ENCODE measurements at places on chromosomes 11 and 22.

- no peak for DNase-seq
Observed at GRCh38 chr11:1211838-1212237, 11.0 kb upstream of the MUC5B start.

- no peak for DNase-seq
Observed at GRCh38 chr11:96052921-96053651, 129.2 kb upstream of the MTMR2 start.

DNA sequence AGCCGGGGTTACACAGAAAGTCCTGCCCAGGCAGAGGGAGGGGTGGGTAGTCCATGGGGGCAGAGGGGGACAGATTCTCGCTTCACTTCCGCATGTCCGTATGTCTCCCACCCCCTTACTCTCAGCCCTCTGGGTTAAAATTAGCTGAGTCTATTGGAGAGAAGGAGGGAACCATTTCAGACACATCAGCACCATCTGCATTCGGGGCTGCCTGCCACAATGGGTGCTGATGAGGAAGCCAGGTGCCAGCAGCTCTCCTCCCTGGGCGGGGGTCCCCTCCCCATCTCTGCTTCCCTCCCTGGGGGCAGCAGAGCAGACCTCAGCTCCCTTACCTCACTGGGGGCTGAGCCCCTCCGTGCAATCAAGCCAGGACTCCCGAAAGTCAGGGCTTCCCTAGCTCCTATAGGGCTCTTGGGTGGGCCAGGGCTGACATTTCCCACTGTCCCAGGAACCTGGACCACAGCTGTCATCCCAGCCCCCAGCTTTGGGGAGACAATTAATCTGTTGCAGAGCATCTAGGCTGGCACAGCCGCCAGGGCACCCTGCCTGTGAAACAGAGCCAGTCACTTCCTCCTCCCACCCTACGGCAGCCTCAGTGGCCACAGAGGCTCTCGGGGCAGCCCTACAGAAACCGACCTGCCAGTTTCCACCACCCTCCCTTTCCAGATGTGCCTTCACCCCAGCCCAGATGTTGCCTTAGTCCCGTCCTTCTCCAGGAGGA lies 67.3 kb downstream of the PDE2A start:
- no peak for DNase-seq

DNA sequence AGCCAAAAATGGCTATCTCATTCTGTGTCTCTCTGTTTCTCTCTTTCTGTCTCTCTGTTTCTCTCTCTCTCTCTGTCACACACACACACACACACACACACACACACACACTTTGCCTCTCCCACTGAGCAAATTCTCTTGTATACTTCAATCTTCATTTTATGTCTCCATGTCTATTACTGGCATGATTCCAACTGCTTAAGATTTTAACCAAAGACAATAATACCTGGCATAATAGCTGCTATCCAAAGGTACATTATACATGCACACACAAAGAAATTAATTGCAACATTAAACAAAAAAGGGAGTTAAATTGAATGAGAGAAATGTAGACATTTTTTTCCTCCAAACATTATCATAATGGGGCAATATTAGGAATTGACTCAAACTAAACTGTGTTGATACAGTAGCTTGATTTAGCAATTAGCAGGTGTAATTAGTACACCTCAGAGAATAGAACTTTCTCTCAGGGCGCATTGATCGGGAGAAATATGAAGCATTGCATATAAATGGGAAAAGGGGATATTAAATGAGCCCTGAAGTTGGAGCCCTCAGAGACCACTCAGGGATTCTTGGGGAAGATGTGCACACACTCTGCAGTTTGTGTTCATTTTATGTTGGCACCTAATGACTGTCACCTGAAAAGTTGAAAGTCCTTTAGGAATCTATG lies 17.4 kb upstream of the SLC1A2 start:
- DNase-seq: no peak

- no peak for DNase-seq
Observed at GRCh38 chr11:81036168-81036870, 1595.5 kb upstream of the TENM4 start.

- DNase-seq: no peak
Observed at GRCh38 chr11:33974804-33975203, 76.7 kb upstream of the CAPRIN1 start.

- DNase-seq: no peak
Observed at GRCh38 chr11:73193251-73194033, 24.6 kb upstream of the P2RY2 start.

- DNase-seq: no peak
Observed at GRCh38 chr11:120259988-120260565, 20.1 kb downstream of the POU2F3 start.

DNA sequence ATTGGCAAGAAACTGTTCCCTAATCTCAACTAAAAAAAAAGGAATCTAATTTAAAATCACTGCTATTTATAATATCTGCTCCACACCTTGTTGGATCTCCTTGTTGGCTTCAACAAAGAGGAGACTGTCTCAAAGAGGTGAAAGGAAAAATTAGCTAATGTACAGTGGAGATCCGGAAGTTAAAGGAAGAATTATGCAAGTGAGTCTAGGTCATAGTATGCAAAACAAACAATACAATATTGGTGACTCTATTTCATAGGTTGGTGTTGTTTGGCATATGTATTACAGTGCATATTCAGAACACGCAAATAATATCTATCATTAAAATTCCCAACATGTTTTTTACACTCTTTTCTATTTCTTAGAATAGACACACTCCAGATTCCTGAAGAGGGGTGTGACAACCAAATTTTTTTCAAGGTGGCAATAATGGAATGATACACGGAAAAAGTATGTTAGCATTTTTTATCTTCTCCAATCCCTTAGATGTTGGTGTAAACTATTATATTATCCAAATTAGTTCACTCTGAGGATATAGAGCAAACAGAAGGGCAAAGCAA lies 685.3 kb downstream of the KCNA4 start:
- no peak for DNase-seq

DNA sequence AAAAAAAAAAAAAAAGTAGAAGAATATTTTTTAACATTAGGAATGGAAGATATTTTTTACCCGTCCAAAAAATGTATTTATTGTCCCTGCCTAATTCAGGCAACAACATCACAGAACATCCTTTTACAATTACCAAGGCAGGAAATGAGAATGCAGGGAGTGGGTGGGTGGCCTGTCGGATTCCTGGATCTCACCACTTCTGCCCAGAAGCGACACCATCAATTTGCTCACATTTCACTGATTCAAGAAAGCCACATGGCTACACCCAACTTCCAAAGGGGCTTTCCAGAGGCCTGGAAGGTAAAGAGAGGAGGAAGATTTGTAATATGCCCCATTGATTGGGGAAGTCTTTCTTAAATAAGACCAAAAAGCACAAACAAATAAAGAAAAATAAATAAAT lies 93.8 kb upstream of the CLPB start:
- DNase-seq: no peak

GRCh38 chr11:20056950-20057943 lies 103.0 kb downstream of the DBX1 start:
- no peak for DNase-seq

DNA sequence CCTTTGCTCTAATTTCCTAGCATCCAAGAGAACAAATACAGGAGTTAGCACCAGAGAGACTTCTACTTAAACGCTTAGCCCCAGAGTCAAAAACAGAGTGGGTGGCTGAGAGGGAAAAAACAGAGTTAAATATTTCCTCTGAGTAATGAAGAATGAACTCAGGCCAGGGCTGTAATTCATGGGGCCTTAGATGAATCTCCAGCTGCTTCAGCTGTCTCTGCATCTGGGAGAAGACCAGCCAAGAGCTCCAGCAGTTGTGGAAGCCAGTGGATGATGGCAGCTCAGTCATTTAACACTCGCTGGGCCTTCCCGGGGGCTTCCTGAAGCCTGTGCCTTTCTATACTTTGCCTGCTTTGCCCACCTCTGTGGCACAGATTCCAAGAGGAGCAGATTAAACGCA lies 5.7 kb upstream of the ADAMTS15 start:
- DNase-seq: no peak

DNA sequence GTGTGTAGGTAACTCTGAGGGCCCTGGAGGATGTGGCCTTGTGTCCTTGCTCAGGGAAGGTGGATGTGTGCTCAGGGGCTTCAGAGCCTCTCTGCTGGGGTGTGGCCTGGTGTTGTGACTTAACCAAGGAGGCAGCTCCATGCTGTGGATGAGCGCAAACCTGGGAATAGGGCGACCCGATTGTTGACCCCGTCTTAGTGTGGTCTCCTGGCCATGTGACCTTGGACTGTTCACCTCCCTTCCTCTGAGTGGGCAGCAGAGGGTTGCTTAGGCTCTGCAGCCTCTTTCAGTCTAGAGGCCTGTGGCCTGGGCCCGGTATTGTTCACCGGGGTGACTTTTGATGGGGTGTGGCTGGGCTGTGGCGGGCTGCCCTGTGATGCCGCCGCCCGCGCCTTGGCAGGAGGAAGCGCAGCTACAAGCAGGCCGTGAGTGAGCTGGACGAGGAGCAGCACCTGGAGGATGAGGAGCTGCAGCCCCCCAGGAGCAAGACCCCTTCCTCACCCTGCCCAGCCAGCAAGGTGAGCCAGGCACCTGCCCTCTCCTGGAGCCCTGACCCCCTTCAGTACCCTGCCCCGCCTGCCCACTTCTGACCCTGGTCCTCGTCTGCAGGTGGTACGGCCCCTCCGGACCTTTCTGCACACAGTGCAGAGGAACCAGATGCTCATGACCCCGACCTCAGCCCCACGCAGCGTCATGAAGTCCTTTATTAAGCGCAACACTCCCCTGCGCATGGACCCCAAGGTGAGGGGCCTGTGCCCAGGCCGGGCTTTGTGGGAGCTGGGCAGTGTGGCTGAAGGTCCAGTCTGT lies 16.7 kb downstream of the INCENP start:
- DNase-seq: no peak

GRCh38 chr11:71566081-71566620 lies 788 bp downstream of the KRTAP5-10 start:
- no peak for DNase-seq

DNA sequence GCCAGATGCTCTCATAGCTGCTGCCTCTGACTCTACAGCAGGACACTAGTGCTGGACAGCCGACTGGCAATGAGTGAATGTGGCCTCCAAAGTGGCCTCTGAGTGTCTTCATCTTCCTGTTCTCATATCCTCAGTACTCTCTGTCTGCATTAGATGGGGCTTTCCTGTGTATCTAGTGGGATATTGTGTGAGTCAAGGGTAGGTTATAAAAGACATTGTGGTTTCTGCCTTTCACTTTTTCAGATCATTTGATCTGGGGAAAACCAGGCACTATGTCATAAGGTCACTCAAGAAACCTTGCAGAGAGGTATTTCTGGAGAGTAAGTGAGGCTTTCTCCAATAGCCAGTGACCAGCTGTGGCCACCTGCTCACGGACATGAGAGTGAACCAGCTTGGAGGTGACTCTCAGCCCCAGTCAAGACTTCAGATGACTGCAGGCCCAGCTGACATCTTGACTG lies 333.6 kb upstream of the NCAM1 start:
- no peak for DNase-seq

DNA sequence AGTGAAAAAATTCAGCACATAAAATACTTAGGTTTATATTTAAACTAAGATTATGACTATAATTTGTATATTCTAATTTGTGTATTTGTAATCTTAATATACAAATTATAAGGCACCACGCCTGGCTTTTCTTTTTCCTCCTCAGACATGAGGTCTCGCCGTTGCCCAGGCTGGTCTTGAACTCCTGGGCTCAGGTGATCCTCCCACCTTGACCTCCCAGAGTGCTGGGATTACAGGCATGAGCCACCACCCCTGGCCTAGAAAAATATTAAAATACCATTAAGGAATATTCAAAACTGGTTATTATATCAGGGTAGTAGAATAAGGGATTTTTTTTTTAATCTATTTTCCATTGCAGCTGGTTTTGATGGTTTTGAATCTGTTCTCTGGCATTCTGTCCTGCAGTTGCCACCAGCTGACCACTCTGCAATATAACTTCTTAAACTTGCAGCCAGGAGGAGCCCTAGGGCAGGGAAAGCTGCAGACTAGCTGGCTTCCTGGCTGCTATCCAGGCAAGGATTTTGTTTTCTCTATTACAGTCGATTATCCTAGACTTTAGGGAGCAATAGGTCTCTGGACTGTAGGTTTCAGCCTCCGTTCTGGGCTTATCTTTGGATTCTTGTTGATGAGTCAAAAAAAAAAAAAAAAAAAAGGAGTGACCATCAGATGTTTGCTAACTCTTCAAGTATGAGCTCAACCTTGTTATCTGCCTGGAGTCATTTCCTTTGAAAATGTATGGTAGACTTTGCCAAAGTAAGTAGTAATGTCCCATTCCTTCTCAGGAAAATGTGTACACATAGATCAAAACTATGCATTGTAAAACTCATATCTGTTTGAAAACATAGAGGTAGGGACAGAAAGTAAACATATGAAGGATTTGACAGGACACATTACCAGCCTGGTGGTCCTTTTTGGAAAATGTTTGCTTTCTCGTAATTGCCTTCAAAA lies 13.2 kb downstream of the POLA2 start:
- no peak for DNase-seq
